Breast epithelium (tissue), 4 donors: ENCODE measurements at places on chromosomes 4 and X.

DNA sequence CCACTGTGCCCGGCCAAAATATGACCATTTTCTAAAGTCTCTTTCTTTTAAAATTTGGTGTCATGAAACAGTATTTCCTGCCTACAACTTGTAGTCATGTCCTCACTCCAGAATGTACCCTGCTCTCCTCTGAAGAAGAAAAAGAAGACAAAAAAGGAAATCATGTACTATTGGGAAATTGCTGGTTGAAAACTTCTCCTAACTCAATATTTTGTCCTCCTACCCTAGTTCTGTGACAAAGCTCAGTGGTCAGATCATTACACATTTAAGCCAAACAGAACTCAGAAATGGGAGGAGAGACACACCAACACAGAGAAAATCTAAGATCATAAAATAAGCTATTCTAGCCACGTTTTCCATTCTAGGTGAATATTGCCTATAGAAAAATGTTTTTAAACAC lies 127.7 kb downstream of the IRF2 start:
- DNase-seq, result no peak
- H3K27me3 ChIP-seq, result no peaks in the 10 kb centered on the region
- no peak overlapping the region for H3K4me3 ChIP-seq
- no peaks in the 10 kb centered on the region for H3K36me3 ChIP-seq

DNA sequence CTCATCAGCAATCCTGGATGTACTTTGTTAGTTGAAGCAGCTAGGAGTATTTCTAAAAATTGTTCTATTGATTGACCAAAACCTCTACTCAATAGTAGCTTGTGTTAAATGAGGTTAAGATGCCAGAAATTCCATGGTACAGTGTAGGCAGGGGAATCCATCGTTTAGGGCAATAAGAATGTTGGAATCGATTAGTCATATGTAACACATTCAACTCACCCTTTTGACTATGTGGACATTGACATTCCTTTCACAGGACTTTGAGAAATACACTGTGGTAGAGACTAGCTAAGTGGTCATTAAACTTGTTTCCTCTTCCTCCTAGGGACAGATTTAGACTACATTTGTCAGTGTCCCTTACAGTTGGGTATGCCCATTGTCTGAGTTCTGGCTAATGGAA lies 40.2 kb downstream of the KDM5C start:
- no peaks in the 10 kb centered on the region for H3K27me3 ChIP-seq
- no peak for DNase-seq
- no peaks in the 10 kb centered on the region for H3K4me1 ChIP-seq
- no peaks in the 10 kb centered on the region for H3K36me3 ChIP-seq
- H3K27ac ChIP-seq, result no peak overlapping the region

- H3K27ac ChIP-seq, result no peak overlapping the region
- no peak for DNase-seq
- H3K27me3 ChIP-seq, result no peaks in the 10 kb centered on the region
These were observed 285.9 kb downstream of the IL15 start for GRCh38 chr4:141922236-141922635.

GRCh38 chr4:83920375-83920774 lies 384.5 kb downstream of the GPAT3 start:
- no peaks in the 10 kb centered on the region for H3K4me1 ChIP-seq
- H3K27ac ChIP-seq, result no peak overlapping the region
- no peak for DNase-seq
- H3K27me3 ChIP-seq, result no peaks in the 10 kb centered on the region
